Amygdala (tissue), 56 donors: ENCODE measurements at places on chromosomes 1 and 21.

DNA sequence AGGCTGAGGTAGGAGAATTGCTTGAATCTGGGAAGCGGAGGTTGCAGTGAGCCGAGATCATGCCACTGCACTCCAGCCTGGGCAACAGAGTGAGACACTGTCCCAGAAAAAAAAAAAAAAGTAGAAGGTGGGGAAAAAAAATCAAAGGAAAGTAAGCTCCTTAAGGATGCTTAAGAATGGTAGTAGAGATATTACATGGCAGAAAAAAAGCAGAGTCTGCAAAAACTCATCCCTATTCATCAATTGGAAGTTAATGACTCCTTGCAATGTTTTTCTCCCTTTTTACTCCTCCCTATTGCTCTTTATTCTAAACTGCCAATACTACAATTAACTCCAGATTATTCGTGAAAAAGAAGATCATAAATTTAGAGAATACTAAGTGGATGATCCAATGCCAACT, 23.4 kb downstream of the ENAH start:
- no peak for DNase-seq

DNA sequence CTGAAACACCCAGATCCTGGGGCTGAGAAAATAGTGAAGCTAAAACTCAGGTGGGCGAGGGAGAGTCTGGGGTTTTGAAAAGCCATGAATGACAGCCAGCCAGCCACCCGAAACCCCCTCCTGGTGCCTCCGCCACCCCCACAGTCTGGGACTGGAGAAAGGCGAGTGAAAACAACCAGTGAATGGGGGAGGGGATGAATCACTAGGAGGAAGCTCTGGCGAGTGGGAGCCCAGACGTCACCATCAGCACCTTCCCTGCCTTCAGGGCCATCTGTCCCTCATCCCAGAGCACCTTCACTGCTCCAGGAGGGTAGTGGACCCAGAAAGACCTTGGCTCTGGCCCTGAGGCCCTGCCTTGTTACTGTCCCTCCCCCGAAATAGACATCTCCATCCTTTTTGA, 9.2 kb downstream of the RORC start:
- DNase-seq: no peak

GRCh38 chr1:232147215-232147614, 482.7 kb downstream of the SIPA1L2 start:
- DNase-seq: no peak

GRCh38 chr1:183093786-183094298, 70.6 kb downstream of the LAMC1 start:
- no peak for DNase-seq

- no peak for DNase-seq
These were observed 31.6 kb downstream of the EEIG2 start for GRCh38 chr1:108591466-108591865.

DNA sequence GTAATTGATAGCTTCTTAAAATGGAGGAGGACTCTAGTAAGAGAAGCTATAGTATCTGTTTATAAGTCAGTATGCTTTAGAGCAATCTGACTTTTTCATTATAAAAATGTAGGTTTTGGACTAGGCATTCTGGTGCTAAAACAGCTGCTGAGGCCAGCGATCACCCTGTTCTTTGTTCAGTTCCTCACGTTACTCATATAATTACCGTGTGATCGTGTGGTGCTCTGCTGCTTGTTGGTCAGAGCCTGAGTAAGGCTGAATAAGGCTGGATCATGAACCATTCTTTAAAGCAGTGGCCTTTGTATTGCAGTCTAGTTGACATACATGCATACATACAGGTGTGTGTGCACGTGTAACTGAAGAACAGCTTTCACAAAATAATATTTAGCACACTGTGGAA, 25.2 kb downstream of the CDC42 start:
- DNase-seq: no peak

DNA sequence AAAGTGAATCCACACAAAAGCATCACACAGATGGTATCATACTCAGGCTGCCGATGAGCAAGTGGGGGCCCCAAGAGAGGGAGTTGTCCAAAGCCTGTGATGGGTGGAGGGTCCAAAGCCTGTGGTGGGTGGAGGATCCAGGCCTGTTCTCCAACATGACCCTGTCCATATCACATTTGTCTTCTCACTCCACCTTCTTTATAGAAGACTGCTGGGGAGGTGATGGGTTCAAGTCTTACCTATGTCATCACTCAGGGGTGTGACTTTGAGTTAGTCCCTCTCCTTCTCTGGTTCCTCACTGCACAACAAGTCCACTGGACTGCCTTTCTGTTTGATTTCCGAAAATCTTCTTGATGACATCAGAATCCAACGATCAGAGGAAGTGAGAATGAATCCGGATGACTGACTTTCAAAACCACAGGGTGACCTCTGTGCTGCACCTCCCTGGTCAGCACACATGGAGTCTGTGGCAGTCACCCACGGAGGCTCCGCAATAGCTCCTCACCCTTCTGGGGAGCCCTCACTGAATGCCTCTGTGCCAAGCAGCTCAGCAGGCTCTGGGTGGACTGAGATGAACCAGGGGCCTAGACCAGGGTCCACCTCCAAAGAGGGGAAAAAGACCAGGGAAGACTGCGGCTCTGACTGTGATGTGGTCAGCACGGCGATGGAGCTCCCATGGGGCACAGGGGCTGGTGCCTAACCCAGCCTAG, 166.8 kb downstream of the HIVEP3 start:
- no peak for DNase-seq

DNA sequence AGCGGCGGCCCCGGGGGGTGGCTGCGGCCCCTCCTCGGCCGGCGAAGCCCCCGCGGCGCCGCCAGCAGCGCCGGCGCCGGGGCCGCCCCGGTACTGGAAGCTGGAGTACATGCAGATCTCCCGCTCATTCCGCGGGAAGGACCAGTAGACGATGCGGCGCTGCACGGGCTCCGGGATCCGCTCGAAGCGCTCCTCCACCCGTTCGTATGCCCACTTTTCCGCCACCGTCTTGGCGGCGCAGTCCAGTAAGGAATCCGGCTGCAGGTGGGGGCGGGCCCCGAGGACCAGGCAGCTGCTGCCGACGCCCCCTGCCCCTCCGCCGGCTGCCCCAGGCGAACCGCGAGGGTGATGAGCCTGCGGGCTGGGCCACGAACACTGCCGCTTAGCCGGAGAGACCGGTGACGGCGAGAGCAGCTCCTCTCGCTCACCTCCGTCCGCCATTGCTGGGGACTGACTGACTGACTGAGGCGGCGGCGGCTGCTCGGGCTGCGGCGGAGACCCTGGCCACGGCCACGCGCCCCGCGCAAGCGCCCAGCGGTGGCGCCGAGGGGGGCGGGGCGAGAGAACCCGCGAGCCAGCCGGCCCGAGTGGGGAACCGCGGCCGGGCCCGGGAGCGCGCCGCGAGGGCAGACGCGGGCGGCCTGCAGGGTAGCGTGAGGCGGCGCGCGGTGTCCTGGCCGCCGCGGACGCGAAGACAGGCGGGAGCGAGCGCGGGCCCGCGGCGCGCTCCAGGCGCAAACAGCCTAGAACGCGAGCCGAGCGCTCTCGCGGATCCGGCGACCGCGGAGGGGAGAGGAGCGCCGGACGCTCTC, at the start of gene ZSWIM5:
TSS of gene ZSWIM5 (minus strand) at position 696 of the 812 bp plus-strand sequence. CDS start at position 441, 255 bp downstream.
- DNase-seq: peak; percentile 56

DNA sequence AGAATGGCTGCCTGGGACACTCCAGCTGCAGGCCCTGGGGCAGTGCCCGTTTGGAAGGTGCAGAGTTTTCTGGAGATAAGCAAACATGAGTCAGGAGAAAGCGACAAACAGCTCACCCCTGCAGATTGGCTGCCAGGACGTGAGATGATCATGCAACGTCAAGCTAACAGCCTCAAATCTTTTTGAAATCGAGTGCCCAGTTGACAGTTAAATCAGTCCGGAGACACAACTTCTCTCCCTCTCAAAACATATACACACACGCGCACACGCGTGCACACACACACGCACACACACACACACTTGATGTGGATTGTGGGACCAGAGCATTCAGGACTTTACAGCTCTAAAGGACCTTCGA, 49.4 kb downstream of the TENT5C start:
- DNase-seq: no peak

DNA sequence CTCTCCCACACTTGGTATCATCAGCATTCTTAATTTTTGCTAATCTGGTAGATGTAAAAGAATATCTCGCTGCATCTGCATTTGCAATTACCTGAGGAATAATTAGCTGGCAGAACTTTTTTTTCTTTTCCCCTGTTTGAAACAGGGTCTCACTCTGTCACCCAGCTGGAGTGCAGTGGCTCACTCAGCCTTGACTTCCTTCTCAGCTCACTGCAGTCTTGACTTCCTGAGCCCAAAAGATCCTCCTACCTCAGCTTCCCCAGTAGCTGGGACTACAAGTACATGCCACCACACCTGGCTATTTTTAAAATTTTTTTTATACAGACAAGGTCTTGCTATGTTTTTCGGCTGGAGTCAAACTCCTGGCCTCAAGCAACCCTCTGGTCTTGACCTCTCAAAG, 35.4 kb upstream of the ENAH start:
- no peak for DNase-seq

DNA sequence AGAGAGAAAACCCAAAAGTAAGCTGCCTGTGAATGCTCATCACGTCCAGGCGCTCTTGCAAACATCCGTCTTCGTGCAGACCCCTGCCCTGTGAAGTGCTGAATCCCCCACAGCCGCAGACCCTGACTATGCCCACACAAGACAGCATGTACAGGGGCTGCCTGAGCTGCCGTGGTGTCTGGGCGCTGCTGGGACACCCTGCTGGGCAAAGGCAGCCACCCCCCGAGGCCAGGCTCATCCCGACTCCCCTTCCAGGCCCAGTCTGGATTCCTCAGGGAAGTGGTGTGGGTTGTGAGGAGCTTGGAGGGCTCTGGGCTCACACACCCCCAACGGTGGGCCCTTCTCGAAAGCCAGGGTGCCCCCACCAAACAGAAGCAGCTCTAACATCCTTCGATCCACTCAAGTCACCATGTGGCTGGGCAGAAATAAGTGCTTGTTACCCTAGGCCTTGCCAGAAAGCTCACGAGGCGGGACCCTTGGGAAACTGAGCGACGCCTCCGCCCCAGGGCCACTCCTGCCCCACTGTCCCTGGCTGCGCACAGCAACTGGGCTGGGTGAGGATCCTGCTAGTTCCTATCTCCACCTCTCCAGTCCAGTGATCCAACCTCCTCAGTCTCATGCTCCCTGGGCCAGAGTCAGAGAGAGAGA, 4.8 kb upstream of the WNT9A start:
- no peak for DNase-seq

DNA sequence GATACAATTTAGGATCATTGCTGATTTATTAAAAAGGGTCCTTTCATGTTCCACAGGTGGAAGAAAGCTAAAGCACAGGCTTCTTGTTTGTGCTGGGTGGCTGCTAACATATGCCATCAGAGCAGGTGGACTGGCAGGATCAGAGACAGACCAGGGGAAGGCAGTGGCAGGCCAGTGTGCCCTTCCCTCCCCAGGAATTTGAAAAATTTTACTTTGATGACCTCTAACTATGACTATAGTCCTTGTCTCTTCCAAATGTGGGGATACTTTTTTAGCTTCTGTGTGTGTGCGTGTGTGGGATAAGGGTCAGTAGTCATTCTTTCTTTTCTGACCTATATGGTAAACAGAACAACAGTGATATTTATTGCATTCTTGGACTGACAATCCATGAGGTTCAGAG, 49.9 kb downstream of the LHX9 start:
- no peak for DNase-seq

DNA sequence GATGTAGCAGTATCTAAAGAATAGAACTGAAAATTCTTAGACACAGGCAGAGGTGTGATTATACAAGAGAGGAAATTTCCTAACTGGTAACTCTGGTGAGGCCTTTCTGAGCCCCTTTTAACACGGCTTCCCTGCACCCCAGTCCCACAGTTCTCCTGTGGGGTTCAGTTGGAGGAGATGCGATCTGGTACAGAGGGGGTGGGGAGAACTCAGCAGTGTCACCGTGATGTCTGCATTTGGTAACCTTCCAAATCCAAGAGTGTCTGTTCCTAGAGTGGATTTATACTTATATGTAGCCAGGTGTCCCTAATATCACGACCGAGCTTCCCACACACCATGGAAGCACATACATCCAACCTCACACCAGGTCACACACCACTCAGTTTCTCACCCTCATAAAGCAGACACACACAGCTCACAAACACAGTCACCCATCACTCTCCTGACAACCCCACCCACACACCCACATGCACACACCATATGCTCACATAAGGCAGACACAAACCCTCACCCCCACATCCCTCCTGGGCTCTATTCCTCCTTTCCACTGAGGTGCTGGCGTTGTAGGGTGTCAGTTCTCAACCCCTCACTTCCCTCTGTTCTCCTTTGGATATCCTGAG, 48.5 kb downstream of the RHBG start:
- no peak for DNase-seq

DNA sequence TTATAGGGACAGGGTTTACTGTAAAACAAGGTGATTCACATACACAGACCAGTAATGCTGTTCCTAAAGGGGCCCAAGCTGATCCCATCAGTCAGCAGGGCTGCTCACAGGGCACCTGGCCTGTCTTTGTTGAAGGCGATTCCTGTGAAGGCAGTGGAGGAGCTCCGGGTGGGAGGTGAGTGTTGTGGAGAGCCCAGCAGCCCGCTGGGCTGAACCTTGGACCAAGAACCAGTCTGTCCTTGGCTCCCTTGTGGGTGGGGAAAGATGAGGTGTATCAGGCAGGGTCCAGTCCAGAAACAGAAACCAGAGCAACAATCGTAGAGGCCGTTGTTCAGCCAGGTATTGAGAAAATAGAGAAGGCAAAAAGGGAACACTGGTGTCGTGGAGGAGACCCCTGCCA, 12.5 kb downstream of the PDXK start:
- DNase-seq: no peak

DNA sequence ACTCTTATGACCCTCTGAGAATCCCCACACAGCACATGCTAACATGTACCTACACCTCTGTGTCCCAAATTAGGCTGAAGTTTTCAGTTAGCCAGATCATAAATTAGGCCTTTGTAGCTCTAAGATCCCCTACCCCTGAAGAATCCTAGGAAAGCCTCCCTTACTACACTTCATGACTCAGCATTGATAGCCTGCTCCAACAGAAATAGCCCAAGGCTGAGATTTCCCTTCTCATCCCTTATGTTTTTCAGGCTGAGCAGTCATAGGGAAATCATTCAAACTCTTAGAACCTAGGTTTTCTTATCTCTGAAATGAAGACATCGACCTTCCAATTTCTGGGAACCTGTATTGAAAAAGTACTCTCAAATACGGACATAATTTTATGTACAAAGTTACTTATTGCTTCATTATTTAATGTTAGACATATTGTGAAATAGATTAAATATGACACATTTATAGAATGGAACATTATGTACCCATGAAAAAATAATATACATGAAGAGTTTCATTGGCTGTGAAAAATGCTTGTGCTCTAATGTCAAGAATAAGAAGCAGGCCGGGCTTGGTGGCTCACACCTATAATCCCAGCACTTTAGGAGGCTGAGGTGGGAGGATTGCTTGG, 122.4 kb upstream of the UBE2U start:
- DNase-seq: no peak

GRCh38 chr1:214615109-214615508, 12.1 kb downstream of the CENPF start:
- DNase-seq: no peak

GRCh38 chr1:70140894-70141293, 64.5 kb downstream of the LRRC40 start:
- DNase-seq: no peak
